ENCODE measurements at places on chromosomes 2 and 18. TPM values are rescaled to one million over a fixed set of nuclear protein-coding genes. Genes with fewer than 3 reads are reported as not detected.

NAT8 gene
- not detected for total RNA-seq

TUBA3E gene
- total RNA-seq = not detected

SOS1 gene
- total RNA-seq = 31.5 TPM

LIMS4 gene
- total RNA-seq = 0.24 TPM

ZSWIM2 gene
- total RNA-seq = not detected

CCDC68 gene
- total RNA-seq = not detected

LAMA3 gene
- total RNA-seq = 0.20 TPM

OTOS gene
- not detected for total RNA-seq

All from activated T-cell treated with anti-CD3 and anti-CD28 coated beads, Interleukin-2, amount 50 U/mL, for 4 hours (primary cell).